Activated T-helper 17 cell treated with anti-CD3 and anti-CD28 coated beads, Interleukin-2, amount 50 U/mL, for 72 hours (primary cell): ENCODE measurements at places on chromosomes 3 and 15. TPM values are rescaled to one million over a fixed set of nuclear protein-coding genes. Genes with fewer than 3 reads are reported as not detected.
A peak's percentile ranks its signal among the peaks of the same experiment; 100 is the strongest.

DNA sequence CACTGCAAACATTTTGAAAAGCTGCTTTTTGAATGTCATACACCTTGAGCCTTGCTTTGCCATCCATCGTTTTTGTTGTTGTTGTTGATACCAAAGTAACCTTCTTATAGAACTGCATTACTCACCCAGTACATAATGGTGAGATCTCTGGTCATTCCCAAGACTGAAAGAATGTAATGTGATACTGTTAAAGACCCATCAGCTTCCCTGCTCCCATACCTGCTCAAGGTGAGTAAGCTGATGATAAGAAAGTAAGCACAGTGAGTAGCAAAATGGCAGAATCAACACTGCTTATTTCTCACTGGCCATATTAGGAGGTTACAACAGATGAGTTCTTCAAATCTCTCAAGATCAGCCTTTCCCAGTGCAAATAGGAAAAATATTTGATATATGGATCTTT is 89.8 kb downstream of the CADPS start:
- ATAC-seq: no peak

The NRG4 gene
- total RNA-seq: not detected

The TNFSF10 gene
- total RNA-seq: 33.6 TPM

DNA sequence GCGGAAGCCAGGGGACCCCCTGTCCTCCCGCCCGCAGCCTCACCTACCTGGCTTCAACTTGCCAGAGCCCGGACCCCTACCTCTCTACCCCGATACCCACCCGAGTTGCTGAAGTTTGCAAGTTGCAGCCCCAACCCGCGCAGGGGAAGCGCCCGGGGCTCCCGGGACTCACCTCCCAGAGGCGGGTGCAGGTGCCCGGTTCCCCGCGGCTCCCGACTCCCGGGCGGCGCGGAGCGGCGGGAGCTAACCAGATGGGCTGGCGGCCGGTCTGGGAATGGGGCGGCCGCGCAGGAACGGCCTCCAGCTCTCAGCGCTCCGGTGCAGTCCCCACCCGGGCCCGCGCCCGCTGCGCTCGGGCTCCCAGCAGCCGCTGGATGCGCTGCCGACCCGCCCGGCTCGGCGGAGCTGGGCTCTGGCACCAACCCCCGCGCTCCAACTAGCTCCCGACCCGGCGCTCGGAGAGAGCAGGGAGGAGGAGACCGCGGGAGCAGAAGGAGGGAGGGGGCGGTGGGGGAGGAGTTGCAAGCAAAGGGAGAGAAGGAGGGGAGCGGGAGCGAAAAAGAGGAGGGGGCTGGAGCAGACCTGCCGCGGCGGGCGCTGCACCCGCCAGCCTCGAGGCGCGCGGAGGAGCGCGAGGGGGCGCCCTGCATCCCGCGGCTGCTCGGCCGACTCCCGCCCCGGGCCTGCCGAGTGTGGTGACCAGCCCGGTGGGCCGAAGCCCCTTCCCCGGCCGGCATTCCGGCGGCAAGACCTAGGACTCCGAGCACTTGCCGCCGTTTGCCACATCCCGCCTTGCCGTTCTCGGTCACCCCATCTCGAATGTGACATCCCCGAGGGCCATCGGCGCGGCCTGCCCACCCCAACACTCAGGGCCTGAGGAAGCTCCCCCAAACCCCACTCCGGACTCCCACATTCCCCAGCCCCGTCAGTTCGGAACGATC is at the start of gene SEMA5B:
SEMA5B (minus strand) TSS at position 472 of the 941 bp plus-strand sequence. CDS start 66,500 bp downstream, outside the sequence.
- ATAC-seq: peak; percentile 56

The UROC1 gene
- not detected for total RNA-seq

DNA sequence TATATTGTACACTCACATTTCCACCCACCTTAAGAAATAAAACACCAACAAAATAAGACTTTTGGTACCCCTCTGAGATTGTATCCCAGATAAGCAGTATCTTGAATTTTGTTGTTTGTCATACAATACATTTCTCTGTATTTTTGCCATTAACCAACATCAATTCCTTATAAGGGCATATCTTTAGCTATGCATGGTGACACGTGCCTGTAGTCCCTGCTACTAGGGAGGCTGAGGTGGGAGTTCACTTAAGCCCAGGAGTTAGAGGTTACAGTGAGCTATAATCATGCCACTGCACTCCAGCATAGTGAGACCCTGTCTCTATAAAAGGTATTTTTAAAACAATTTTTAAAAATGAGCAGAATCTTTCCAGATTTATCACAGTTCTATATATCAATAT is 32.5 kb upstream of the STXBP5L start:
- no peak for ATAC-seq

DNA sequence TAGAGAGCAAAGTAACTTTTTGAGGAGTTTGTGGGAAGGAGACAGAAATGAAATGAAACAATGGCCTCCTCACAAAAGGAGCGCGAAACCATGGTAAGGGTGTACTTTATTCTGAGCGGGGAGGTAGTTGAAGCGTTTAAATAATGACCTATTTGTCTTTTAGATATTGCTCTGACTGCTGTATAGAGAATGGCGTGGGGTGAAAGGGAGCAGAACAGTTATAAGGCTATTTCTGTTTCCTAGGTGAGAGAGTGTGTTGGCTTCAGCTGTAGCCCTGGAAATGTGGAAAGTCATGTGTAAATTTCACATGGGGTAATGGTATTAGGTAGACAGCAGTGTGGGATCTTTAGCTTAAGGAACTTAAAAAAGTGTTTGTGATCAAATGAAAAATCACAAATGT is 54.9 kb downstream of the CNTN4 start:
- ATAC-seq: no peak

DNA sequence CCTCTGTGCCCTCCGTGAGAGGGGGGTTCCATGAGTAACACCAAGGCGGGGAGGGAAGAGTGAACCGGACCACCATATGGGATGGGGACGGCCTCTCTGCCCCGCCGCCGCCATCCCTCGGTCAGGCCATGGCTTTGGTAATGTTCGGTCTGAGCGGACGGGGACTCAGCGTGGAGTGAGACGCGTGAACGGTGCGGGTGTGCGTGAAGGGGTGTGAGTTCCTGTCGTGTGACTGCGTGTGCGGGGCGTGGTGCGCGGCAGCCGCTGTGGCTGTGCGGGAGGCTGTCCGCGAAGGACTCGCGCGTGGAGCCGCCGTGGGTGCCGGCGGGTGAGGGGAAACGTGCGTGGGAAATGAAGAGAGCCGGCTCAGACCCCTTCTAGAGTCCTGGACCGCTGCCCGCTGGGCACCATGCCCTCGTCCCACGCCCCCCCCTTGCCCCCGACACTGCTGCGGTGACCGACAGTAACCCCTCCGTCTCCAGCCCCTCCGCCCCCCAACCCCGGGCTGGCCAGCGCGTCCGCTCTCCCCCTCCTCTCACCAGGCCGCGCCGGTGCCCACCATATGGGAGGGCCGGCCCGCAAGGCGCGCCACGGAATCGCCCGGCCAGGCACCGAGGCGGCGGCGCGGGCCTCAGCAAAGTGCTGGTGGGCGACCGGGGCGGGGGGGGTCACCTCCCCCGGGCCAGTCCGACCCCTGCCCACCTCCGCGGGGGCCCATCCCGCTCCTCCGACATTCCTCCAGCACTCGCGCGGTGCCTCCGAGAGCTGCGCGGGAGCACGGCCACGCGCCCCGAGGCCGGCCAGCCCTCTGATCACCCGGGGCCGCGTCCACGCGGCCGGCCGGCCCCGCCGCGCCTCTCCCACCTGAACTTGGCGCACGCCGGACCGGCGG is 589 bp downstream of the KLF15 start:
- ATAC-seq: no peak

The C2CD4A gene
- 5.8 TPM for total RNA-seq

The CATSPER2 gene
- total RNA-seq: 2.5 TPM

GRCh38 chr3:125145751-125146475 is 66.6 kb downstream of the SLC12A8 start:
- ATAC-seq: no peak

GRCh38 chr3:161230621-161231171 is 9.6 kb downstream of the NMD3 start:
- no peak for ATAC-seq

The OR5H1 gene
- not detected for total RNA-seq

- no peak for ATAC-seq
These were observed at the start of gene MINDY4B for GRCh38 chr3:150905339-150905738. Gene MINDY4B, minus strand, starts transcription at chr3:150905439. Its CDS starts 0 bp downstream, at chr3:150905439.

GRCh38 chr15:96767703-96768434 is 437.4 kb downstream of the NR2F2 start:
- no peak for ATAC-seq

DNA sequence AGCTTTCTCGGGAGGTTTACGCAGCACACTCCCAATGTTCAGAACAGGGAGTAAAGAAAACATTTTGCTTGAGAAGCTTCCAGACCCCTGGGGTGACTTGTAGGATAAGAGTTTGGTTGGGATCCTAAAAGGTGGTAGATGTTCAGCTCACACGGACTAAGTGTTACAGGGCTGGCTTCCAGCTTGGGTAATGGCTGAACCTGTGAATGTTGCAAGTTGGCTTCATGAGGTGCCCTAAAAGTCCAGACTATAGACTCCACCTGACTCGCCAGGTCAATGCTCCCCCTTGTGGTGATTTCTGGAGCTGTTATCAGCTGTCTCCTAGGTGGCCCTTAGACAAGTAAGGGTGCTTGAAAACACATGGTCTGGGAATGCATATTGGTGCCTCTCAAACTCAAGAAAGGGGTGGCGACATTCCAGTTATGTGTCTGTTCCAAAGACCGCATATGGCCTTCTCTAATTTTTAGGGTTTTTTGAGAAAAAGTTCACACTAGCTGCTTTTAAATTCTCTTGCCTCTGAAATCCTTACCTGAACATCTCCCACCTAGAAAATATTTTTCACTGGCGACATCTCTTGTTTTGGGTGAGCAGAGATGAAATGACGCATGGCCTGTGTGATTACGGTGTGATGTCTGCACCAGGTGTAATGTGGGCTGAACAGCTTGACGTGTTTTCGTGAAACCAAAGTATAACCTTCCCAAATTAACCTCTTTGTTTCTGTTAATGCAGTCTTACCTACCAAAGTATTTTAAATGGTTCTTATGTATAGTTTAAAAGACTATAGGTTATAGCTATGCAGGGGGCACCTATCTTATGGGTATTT is 175.7 kb upstream of the KBTBD8 start:
- ATAC-seq: peak; percentile 74

DNA sequence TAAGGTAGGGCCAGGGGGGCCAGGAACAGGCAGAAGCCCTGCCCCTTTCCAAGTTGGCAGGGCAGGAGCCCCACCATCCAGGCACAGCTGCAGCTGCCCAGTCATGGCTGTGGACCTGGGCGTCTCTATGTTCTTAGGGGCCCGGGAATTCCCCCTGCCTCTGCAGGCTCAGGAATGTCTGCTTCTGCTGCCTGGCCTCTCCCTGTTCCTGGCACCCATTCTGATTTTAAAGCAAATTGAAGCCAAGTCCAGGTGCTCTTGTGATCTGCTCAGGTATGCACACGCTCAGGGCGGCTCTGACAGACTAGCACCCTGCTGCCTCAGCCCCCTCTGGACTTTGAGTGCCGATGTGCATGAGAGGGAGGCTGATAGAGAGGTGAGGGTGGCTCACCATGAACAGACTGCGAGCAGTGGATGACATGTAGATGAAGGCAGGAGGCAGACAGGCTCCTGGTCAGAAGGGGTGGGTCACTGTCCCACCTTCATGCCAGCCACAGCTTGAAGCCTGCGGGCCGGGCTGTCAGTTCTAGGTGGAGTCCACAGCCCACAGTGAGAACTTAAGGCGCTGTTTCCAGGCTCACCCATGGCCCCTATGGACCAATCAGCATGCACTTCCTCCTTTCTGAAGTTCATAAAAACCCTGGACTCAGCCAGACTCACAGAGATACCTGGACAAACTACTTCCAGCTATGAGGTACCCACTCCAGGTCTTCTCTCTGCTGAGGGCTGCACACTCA is 747.8 kb upstream of the GBE1 start:
- no peak for ATAC-seq

DNA sequence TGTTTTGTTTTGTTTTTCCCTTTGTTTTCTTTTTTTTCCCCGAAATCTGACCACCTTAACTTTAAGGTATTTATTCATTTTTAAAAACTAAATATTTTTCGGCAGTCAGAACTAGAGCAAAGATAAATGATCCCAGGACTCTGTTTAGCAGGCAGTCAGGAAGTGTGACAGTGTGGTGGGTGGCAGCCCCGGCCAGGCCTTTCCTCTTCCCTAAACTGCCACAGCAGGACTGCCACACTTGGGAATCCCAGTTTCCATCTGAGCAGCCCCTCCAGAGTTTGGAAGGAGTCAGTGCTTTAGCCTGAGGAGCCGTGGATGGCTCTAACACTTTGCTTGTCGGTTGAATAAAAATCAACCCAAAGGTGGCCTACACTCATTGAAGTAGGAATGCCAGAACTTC is 6.9 kb downstream of the CCRL2 start:
- no peak for ATAC-seq

DNA sequence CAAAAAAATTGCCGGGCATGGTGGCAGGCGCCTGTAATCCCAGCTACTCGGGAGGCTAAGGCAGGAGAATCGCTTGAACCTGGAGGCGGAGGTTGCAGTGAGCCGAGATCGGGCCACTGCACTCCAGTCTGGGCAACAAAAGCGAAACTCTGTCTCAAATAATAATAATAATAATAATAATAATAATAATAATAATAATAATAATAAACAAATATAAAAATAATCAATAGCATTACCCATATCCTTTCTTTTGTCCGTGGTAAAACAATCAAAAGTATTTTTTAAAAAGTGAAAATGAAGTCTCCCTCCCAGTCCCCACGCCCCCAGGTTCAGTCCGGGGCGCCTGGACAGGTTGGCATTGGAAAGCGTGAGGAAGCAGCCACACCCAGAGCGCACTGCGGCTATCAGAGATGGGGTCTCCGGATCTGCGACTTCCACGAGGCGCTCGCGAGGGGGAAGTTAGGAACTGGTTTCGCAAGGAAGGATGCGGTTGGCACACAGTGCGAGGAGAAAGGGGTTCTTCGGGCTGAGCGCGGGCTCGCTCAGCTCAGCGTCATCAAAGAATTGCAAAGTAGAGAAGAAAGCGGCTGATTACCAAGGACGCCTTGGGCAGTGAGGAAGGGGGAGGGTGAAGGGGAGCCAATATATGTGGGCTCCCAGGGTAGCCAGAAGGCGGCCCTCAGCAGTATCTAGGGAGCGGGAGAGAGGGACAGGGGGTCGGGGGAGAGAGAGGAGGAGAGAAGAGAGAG is 69.5 kb upstream of the EPHB3 start:
- ATAC-seq: no peak

DNA sequence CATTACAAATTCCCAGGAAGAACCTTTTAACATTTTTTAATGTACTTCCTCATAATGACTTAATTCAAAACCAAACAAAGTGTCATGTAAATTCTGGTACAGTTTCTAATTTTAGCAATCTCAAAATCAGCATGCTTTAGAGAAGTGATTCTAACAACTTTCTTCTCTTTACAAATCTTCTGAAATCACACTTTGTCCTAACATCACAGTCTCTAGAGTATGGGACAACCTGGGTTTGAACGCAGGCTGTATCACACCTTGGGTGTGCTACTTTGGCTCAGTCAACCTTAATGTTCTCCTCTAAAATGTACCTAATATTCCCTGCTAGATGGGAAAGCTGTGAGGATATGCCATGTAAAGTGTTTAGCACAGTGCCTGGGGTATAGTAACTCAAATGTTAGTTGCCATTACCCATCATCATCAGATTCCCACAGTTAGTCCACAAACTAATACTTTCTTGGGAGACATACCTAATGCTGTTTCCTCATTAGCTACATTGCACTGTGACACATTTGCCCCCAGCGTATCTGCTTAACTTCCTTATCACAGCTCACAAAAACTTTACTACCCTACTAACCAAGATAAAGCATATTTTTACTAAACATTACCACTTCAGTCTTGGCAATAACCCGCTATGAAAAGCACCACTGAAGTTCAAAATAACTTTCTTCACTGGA is 3.1 kb downstream of the TSPAN3 start:
- ATAC-seq: no peak
